ENCODE measurements at places on chromosomes 3 and 15.

- no peak for DNase-seq
Measured at GRCh38 chr3:124938896-124939295, 4.3 kb upstream of the MUC13 start.

DNA sequence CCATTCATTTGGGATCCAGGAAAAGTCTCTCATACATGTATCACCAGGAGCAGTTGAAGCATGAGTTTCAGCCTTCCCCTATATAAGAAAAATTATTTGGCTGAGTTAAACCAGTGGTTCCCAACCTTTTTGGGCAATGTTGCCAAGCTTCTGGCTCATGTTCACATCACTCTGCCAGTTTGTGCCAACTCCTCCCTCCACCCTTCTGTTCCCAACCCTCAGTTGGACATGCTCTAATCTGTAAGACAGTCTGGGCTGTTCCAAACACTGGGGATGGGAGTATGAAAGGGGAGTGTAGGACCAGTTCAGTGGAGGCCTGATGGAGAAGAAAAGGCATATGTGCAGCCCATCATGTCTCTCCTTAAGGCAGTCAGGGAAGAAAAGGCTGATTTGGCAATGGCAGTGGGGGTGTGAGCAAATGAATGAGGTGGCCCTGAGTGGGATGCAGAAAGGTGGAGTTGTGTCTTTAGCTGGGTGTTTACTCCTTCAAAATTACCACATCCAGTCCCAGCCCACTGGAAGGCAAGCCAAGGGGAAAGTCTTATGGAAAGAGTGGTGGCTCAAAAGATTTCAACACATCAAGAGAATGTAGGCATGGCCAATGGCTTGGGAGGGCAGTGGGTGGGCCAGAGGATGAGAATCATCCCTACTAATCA lies 32.0 kb upstream of the PRICKLE2 start:
- no peak for DNase-seq

DNA sequence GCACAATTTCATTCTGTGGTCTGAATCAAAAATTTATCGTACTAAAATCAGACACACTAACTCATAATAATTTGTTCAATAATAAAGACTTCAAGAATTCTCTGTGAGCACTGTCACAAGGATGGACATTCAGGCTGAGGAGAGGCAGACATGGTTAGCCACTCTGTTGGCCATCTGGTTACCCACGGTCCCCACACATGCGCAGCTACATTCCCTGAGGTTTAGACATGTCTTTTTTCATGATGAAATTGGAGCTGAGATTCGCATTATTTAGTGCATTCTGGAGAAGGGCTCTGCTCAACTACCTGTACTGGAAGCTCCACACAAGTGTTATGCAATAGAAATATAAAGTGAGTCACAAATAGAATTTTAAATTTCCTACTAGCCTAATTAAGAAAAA lies 156.9 kb downstream of the SUCNR1 start:
- no peak for DNase-seq

- DNase-seq: peak; percentile 12
Measured at GRCh38 chr15:62241135-62241770, 76.2 kb upstream of the C2CD4B start.

- DNase-seq: peak; percentile 44
Measured at GRCh38 chr3:30680789-30681648, 74.6 kb downstream of the TGFBR2 start.

GRCh38 chr3:69016901-69017300 lies 3.4 kb upstream of the EOGT start:
- no peak for DNase-seq
